ENCODE measurements at places on chromosomes 7 and 10.

- DNase-seq = no peak
Measured at GRCh38 chr10:29377333-29377961, 88.6 kb downstream of the LYZL1 start.

DNA sequence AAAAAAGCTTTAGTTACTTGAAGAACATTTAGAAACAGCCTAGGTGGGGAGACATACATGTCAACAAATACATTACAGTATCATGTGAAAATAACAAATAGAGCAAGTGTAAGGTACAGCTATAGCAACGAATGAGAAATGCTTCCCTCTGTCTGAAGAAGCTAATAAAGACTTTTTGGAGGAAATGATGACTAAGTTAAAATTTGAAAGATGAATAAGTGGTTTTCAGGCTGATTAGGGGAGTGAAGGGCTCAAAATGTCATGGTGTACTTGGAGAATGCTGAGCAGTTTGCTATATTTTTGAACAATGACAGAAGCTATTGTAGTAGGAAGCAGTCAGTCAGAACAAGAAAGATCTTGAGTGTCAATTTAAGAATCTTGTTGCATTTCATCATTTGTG is 2.8 kb upstream of the ARMC3 start:
- DNase-seq = no peak

GRCh38 chr7:92916770-92917224 is 80.4 kb upstream of the CDK6 start:
- no peak for DNase-seq

DNA sequence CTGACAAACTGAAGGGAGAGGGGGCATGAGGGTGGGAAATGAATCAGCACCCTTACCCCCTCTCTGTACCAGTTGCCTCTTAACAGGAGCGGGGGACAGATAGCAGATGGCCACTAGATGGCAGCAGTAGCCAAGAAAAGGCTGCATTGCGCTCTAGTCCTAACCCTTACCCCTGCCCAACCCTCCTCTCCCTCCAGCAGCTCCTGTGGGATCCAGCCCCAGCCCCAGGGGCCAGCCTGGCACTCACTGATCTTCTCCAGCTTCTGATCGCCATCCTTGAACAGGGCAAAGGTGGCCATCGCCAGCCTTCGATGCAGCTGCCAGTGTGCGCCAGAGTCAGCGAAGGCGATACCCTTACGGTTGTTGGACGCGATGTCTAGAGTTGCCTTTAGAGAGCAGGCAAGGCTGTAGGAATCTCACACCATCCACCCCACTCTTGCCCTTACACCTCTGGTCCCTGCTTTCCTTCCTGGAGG is 2.2 kb downstream of the CYP17A1 start:
- peak; percentile 71 for DNase-seq

- no peak for DNase-seq
Measured at GRCh38 chr10:127884501-127884900, 8.2 kb downstream of the CLRN3 start.

- no peak for DNase-seq
Measured at GRCh38 chr7:46838463-46838862, 743.4 kb downstream of the TNS3 start.

DNA sequence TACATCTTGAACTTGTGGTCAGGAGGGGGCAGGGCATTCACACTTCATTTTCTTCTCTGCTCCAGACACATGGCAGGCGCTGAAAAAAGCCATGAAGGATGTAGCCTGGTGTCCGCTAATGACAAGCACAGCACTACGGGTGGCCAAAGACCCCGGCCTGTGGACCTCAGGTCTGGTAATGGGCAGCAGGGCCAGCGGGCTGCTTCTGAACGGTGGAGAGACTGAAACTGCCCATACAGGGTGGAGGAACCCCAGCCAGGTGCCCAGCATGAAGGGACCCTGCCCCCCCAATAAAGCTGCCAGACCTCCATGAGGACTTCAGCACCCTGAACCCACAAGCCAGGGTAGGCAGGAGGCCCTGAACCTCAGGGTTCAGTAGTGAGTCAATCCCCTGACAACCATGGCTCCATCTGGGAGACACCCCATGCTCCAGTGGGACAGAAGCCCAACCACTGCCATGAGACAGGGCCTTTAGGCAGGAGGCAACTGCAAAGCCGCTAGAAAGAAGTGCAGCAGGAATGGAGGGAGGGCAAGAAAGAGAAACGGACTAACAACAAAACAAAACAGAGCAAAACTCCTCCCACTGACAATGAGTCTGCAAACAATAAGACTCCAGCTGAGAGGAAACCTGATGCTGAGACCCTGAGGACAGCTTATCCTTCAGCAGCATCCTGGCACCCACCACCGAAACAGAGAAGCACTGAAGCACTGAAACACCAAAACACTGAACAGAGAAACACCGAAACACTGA is 140.2 kb upstream of the PPP2R2D start:
- DNase-seq = no peak

DNA sequence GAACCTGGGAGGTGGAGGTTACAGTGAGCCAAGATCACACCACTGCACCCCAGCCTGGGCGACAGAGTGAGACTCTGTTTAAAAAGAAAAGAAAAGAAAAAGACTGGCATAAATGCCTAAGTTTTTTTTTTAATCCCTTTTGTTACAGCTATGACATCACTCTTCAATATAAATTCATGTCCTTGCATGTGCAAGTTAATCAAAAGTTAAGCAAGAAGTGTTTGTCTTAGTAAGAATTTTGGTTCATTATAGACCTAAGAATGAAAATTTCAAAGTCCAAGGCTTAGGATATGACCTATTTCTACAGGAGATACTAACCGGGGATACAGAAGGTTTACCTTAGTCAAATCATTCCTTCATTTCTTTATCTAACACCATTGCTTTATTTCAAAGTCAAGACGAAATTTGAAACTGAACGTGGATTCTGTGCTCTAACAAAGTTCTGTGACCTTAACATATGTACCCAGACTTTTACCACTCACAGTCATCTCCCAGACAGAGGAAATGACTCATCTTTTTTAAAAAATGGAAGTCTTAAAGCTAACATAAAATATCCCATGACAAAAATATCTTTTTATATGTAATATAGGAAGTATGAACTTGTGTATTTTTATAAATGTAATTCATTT is 29.3 kb upstream of the ITGB8 start:
- DNase-seq = no peak

DNA sequence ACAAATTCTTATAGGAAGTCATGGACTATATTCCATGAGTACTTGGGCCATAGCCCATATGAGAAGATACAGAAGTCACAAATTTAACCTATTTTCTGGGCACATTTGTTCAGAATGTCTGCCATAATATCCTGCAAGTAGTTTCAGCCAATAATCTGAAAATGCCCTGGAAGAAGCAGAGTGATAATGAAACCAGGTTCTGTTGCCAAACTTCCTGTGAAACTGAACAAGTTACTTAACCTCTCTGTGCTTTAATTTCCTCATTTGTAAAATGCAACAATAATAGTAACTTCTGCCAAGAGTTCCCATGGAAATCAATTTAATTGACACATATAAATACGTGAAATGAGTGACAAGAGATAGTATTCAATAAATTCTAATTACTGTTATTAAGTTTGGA is 88.8 kb downstream of the SEMA3C start:
- DNase-seq = no peak

DNA sequence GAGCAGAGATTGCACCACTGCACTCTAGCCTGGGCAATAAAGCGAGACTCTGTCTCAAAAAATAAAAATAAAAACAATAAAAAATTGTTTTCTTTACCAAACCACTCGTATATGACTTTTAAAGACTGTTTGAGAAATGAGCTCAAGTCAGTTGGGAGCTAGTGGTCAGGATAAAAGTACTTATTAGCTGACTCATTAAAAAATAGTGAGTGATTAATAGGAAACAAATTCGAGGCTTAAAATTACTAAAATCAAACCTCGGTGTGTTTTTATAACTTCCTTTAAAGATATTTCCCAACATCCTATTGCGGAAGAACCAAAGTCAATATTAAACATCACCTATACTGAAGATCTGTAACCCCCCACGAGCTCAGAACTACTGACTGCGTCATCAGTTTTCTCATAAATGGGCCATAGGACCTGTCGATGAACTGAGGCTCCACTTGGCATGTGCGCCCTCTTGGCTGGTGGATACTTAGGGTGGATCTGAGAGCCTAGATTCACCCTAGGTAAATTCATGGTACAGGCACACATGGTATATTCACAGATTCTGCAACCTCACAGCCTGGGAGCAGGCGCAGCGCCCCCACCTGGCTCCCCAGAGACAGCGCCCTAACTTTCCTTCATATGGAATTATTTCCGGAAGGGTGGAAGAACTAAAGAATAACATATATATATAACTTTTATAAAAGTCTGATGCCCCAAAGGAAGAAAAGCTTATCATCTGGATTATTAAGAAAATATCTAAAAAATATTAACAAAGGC is 9.2 kb downstream of the MKI67 start:
- no peak for DNase-seq

DNA sequence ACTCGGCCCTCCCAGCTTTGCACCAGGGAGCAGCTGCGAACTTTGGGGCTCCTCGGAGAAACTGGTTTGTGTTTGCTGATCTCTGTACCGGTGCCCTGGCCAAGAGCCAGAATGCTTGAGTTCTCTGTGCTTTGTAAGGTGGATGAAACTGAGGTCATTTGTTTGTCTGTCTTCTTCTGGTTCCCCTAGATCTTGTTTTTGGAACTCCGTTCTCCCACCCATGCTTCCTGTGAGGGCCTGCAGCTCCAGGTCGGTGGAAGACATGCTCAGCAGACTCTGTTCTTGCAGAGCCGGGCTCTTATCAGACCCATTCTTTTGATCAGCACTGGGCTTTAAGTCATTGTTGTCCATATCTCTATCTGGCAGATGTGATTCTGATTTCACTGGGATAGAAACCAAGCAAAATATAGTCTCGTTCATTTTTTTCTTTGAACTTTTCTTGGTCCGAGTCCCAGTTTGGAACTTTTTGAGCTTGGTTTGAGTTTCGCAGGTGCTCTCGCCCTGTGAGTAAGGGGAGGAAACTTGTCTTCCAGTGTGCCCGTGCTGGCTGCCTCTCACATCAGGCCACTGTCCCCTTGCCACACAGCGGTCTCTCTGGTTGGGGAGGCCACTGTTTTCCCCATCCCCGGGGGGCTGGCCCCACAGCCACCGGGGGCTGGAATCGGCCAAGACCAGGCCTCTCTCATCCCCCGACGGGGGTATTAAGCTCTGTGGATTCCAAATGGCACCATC is 31.2 kb downstream of the JCAD start:
- DNase-seq = peak; percentile 37

GRCh38 chr10:116408719-116409118 is 18.9 kb upstream of the PNLIPRP3 start:
- no peak for DNase-seq
